ENCODE measurements at places on chromosomes 4 and X.

- no peak for DNase-seq
Measured at GRCh38 chr4:2044119-2044485, 15.0 kb upstream of the NAT8L start.

DNA sequence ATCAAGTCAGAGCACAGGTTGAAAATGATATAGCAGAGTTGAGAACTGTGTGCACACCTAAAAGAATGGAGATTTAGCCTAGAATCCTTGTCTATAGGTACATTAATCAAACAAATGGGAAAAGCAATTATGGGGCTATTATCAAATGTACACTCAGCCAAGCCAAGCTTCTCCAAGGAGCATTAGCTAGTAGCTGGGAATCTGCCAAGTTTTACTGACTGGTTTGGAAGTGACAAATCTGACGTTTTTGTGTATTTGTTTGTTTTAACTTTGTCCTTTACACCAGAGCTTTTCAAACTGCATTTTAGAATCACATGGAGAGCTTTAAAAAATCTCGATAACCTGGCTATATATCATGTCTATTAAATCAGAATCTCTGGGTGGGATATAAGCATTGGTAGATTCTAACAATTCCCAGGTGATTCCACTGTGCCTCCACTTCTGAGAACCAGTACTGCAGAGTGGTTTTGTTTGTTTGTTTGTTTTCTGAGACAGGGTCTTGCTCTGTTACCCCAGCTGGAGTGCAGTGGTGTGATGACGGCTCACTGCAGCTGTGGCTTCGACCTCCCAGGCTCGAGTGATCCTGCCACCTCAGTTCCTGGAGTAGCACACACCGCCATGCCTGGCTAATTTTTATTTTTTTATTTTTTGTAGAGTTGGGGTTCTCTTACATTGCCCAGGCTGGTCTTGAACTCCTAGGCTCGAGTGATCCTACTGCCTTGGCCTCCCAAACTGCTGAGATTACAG lies 279.8 kb downstream of the UNC5C start:
- no peak for DNase-seq

DNA sequence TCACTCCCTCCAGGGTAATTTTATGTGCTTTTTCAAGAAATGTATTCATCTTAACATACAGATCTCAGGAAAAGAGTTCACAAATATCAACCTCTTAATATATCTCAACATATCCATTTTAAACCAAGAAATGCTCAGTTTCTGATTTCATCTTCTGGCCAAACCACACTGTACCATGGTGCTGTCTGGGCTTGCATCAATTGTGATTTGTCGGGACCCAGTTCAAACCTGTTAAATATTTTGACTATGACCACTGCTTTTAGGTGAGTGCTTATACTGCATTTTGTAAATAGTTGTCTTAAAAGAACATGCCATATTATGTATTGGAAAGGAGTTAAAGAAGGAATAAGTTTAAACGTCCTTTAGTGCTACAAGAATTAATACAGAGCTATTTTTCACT lies 352.1 kb downstream of the SPOCK3 start:
- DNase-seq: no peak

DNA sequence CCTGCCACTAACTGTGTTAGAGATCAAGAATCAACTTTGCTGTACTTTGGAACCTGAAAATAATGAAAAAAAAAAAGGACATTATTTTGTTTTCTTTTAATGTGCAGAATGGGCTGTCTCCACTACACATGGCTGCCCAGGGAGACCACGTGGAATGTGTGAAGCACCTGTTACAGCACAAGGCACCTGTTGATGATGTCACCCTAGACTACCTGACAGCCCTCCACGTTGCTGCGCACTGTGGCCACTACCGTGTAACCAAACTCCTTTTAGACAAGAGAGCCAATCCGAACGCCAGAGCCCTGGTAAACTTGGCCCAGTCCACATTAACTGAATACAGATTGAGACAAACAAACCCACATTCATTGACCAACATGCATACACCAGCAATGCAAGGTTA lies 206.2 kb downstream of the ANK2 start:
- no peak for DNase-seq

GRCh38 chr4:102533348-102533747 lies 32.2 kb downstream of the NFKB1 start:
- DNase-seq: no peak

- no peak for DNase-seq
Measured at GRCh38 chr4:152451496-152451895, 84.4 kb downstream of the FBXW7 start.

DNA sequence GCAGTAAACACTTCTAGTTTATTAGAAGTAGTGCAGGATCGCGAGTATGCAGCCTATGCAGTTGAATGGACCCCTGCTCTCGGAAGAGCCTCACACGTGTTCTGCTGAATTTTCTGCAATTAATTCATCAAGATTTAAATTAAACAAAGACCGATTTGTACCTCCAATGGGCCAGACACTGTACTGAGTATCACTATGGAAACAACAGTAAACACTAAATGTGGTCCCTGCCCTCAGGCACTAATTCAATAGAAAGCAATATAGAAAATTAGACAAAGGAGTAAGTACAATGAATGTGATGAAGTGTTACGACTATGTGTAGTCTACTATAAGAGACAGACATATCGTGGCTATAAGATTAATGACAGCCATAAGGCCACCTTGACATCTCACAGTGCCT lies 740.3 kb upstream of the FRG1 start:
- no peak for DNase-seq

GRCh38 chr4:76607266-76607799 lies 172.3 kb downstream of the SHROOM3 start:
- DNase-seq: no peak

DNA sequence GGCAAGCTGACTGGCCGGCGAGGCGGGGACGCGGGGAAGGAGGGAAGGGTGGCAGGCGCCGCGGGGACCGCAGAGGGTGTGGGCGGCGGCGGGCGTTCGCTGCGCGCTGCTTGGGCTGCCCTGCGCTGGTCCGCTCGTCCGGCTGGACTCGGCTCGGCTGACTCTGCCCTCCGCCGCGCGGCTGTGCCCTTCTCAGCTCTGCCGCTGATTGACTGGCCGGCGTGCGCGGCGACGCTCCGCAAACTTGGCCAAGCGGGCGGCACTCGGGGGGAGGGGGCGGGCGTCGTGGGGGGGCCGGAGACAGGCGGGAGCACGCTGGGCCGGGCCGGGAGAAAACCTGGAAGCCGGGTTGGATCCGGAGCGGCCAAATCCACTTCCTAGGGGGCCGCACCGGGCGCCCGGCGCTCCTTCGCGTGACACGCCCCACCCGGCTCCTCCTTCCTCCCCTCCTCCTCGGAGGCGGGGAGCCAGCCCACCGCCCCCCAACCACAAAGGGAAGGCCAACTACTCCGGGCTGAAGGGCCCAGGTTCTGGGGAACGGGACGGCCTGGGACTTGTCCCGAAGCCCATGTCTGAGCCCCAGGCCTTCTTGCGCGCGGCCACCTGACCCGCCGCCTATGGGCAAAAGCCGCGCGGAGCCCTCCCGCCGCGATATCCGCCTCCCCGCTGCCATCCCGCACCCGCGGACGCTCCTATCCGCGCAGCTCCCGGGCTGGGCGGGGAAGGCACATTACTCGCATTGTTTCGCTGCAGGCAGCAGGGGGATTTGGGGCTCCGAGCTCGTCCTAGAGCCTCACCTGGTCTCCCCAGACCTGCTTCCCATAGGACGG lies at the start of gene GPC4:
GPC4 (minus strand) TSS at position 214 of the 830 bp plus-strand sequence. CDS start 524 bp downstream, outside the sequence.
- DNase-seq: no peak

DNA sequence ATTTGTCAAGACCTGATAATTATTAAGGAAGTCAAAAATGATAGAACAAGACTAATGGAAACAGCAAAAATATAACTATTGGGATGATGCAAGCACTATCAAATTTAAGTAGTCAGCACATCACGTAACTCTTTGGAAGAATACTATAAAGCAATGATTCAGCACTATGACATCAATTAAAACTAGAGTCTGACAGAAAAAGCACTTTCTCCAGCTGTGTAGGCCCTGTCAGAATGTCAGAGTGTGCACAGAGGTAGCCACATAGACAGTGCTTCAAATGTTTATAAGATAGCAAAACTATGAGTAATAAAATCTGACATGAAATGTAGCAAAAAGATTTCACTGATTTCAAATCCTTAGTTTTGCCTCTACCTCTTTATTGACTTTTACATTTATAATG lies 1226.6 kb upstream of the ADGRL3 start:
- no peak for DNase-seq

- no peak for DNase-seq
Measured at GRCh38 chr4:122746485-122746965, 14.0 kb downstream of the BBS12 start.

GRCh38 chr4:127103681-127104115 lies 529.1 kb upstream of the INTU start:
- DNase-seq: no peak

Measured in activated gamma-delta T cell treated with anti-CD3 and anti-CD28 coated beads, Interleukin-2, amount 50 U/mL, for 16 hours (primary cell).